Activated CD4-positive, alpha-beta T cell treated with anti-CD3 and anti-CD28 coated beads for 1 hour (primary cell): ENCODE measurements at places on chromosomes 7 and 10.

GRCh38 chr7:99381664-99382075 lies 7.1 kb downstream of the ARPC1B start:
- no peak for DNase-seq

DNA sequence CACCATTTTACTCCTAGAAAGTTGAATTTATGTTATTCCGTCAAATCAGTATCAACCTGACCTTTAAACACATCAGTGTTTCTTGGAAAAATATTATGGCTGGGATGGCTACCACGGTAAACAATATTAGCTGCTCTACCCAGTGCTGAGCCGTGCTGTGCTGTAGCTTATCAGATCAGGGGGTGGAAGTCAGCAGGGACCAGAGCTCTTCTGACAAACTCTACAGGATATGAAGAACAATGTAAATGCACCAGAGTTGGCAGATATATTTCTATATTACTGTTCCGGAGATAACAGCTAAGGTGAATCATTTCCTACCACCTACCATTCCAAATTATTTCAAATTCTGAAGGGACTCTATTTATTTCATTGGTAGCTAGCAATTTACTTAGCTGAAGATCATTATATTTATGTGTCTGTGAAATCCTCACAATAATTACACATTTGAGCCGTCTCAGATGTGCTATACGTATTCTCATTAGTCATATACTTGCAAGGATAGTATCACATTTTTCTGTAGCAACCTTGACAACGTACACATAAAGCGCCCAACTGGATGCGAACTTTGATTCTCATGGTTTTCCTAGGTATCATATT lies 76.5 kb downstream of the TEX36 start:
- no peak for DNase-seq

- DNase-seq: no peak
Measured at GRCh38 chr7:103637726-103638125, 191.7 kb upstream of the SLC26A5 start.

DNA sequence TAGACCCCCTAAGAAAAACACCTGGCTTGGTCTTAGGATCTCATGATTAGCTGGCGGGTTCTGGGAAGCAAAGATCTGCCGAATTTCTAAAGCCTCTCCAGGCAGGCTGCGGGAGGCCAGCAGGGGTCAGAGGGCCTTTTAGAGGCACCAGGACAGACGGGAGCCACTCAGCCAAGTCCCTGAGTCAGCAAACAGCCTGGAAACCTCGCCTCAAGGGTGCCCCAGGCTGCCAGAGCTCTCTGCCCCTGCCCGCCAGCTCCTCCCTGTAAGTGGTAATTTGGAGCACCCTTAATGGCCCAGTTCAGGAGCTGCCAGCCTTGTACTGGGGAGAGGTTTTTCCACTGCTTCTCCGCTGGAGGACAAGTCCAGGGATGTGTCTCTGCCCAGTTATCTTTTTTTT lies 88.7 kb downstream of the HIP1 start:
- no peak for DNase-seq

DNA sequence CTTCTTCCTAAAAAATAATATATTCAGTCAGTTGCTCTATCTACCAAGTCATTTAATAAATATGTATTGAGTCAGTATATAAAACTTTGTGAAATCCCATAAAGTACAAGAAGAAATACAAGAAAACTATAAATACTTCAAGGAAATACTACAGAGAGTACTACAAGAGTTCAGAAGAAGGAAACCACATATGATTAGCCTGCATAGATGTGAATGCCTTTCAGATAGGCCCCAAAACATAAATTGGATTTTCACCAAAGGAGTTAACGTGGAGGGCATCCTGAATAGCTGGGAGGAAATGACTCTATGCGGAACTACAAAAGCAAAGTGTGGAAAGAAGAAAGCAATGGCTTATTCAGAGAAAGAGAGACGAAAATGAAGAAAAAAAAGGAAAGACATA lies 120.1 kb downstream of the LRRN3 start:
- DNase-seq: no peak

DNA sequence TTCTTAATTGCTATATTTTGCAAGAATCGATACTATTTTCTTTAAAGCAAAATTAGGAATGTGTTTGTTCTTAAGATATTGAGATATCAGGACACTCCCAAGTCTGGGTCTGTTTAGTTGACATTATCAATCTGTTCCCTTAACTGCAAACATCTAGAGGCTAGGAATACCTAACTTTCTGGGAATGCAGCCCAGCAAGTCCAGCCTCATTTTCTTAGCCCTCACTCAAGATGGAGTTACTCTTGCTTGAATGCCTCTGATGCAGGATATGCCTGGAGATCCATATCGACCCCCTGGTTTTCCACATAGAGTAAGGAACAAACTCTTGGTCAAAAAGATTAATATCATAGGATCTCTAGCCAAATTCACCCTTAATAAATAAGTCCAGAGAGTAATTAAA lies 305.3 kb upstream of the COBL start:
- no peak for DNase-seq

DNA sequence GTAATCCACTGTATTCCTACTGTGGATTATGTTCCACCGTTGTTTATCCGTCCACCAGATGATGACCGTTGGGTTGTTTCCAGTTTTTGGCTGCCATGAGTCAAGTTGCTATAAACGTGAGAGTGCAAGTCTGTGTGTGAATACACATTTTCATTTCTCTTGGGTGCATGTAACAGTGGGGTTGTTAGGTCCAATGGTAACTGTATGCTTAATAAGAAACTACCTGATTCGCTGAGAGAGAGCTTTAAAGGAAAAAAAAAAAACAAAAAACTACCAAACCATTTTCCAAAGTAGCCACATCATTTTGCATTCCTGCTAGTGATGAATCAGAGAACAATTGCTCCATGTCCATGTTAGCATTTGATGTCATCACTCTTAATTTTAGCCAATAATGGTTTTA lies 15.9 kb downstream of the UBN2 start:
- no peak for DNase-seq

DNA sequence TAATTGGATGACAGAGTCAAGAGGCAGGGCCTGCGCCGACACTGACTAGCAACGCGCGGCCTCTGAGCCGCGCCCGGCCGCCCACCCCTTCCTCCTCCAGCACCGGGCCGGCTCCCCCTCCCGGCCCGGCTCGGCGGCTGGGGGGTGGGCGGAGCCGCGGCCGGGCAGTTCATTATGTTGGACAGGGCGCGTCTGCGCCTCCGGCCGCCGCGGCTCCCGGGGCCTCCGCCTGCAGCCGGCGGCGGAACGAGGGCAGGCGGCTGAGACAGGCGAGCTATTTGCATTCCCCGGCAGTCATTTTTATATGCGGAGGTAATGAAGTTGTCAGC lies 106.7 kb downstream of the SNX10 start:
- DNase-seq: no peak

DNA sequence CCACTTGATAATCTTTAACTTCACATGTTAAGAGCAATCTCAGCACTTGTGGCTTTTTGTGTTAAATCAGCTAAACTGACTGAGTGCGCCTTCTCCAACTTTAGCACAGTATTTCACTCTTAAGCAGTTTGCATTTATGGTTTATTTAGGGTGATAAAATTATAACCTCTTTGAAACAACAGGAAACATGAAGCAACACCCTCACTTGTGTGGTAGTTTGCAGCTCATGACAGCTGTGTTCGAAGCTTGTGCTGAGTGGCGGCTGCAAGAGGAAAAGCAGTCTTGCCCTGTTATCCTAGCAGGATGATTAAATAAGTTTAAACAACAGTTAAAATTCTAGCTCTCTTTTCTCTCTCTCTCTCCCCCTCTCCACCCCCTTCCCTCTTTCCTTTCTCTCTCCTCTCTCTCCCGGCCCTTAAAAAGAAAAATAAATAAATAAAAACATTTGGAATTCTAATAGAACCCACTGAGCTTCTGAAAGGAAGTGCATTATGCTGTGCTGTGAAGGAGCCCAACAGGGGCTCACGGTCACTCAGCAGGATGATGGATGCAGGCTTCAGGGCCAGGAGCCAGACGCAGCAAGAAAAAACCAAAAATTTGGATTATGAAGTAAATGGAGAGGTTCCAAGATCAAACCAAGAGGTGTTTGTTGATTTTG lies 25.2 kb downstream of the OGDH start:
- DNase-seq: no peak

DNA sequence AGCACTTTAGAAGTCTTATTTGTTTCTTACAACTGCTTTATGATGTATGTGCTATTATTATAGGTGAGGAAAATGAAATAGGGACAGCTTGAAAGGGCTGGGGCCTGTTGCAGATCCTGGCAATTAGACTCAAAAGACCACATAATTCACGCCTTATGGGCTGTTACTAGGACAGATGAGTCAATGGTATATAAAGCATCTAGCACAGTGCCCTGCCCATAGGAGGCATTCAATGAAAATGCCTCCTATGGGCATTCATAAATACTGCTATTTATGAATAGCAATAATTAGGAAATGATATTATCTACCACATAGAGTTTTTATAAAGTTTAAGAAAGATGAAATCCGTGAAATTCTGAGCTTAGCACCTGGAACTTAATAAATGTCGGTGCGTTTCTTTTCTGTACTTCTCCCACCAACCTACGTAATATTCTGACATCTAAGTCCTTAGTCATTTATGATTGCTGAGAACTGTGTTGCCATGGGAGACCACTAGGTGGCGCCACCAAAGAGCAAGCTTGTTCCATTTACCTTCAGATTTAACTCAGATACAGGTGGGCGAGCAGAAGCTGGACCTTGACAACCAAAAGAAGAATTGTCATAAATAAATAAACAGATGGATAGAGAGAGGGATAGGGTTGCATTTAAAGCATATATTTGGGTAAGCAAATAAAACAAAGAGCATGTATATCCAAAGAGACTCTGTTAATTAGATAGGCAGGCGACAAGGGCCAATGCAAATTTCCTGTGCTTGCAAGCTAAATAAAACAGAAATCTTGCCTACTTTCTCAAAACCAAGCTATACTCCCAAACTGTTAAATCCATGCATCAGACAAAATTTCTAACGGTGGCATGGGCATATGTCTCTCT lies 699.9 kb downstream of the INHBA start:
- no peak for DNase-seq

- no peak for DNase-seq
Measured at GRCh38 chr7:50349399-50349798, 44.9 kb downstream of the IKZF1 start.

GRCh38 chr10:99532687-99533495 lies at the start of gene NKX2-3:
NKX2-3 (plus strand) TSS chr10:99532942; CDS start chr10:99533132, 190 bp downstream.
- no peak for DNase-seq

DNA sequence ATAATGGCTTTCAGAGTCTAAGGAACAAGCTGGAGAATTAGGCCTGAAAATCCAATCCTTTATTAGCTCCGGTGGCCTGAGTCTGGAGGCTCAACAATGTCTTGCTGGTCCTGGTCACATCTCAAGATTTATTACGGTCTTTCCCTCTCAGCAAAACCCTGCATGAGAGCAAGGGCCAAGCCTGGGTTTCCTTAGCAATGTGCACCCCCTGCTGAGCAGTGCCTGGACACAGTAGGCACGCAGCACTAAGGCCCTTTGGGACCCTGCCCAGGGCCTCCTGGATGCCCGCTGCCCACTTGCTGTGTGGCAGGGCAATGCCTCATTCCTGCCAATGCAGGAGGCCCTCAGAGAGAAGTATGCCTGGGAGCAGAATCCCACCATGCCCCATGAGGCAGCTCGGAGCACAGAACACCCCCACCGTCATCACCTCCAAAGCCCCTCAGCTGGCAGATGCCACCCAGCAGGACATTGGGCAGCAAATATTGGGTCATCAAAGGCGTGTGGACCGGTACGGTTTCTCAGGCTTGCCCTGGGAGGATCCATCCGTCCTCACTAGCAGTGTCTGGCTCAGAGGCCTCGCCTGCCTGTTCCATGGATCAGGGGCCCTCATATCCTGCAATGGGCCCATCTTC lies 156.4 kb downstream of the OAT start:
- DNase-seq: no peak

GRCh38 chr10:71419002-71419540 lies 22.4 kb downstream of the CDH23 start:
- no peak for DNase-seq

DNA sequence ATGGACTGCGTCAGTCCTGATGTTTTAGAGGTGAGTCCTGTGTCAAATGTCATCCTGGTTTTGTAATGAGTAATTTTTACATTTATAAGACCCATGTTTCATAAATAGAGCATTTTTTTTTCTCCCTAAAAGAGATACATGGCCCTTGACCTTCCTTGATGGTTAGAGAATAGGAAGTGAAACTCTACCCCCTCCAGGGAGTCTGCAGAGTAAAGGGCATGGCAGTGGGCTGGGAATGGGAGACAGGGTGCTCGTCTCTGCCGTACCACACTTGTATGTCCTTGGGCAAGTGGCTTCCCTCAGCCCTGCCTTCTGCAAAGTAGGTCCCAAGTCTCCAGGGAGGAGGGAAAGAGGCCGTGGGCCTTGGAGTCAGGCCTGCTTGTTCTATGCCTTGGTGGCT lies 63.9 kb downstream of the WDFY4 start:
- no peak for DNase-seq

GRCh38 chr10:106711313-106711906 lies 453.1 kb downstream of the SORCS1 start:
- DNase-seq: no peak

- DNase-seq: no peak
Measured at GRCh38 chr7:121020989-121021969, 32.8 kb downstream of the CPED1 start.

DNA sequence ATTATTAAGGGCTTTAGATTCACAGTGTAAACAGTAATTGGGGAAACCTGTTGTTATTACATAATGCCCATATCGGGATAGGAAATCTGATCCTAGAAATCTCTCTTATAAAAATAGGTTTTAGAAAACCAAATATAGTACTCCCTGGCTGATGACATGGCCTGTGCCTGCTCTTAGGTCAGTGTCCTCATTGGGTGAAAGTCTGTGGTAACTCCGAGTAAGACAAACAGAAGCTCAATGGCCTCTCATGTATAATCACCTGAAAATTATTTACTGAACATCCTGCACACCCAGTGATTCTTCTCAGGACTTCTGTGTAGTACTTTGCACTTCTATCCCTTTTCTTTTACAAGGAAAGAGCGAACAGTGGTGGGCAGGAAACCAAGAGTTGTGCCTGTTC lies 37.8 kb downstream of the SEM1 start:
- DNase-seq: no peak

GRCh38 chr7:80679921-80680907 lies 41.8 kb downstream of the CD36 start:
- no peak for DNase-seq

DNA sequence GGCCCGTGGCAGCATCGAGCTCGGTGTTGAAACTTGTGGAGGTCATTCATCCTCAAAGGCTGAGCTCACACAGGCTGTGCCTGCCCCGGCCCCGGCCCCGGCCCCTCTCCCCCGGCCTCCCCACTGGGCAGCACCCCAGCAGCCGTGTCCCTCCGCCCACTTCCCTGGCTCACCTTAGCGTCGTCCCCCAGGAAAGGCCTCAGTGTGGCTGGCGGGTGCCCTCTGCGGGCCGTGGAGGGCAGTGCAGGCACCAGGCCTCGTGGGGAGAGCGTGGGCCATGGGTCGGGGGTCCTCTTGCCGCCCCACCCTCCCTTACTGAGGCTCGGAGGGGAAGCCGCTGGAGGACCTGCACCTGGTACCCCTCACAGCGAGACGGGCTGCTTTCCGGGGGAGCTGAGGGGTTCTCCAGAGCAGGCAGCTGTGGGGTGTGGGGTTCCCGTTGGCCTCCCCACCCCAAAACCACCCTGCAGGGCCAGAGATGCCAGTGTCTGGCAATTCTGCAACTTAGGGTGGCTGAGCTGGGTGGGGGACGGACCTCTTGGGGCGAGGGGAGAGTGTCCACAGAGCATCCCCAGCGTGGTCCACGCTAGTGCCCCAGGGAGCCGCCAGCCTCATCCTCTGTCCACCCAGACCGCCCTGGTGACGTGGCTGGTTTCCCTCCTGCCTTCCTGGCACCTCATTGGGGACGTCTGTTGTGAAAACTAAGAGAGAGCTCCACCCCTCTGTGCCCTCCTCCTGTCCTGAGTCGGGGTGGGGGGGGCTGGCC lies 44.2 kb upstream of the DPYSL4 start:
- peak; percentile 33 for DNase-seq

- no peak for DNase-seq
Measured at GRCh38 chr10:74290708-74291107, 139.7 kb downstream of the ADK start.
